ENCODE measurements at places on chromosomes 1 and 21. TPM values are rescaled to one million over a fixed set of nuclear protein-coding genes. Genes with fewer than 3 reads are reported as not detected.

CD5L gene
- total RNA-seq: not detected

C1QA gene
- not detected for total RNA-seq

- peak; percentile 67 for DNase-seq
Observed at GRCh38 chr1:165666152-165666825, 32.1 kb downstream of the ALDH9A1 start.

- peak; percentile 21 for DNase-seq
Observed at GRCh38 chr21:35222021-35222420, 172.9 kb upstream of the RUNX1 start.

DNA sequence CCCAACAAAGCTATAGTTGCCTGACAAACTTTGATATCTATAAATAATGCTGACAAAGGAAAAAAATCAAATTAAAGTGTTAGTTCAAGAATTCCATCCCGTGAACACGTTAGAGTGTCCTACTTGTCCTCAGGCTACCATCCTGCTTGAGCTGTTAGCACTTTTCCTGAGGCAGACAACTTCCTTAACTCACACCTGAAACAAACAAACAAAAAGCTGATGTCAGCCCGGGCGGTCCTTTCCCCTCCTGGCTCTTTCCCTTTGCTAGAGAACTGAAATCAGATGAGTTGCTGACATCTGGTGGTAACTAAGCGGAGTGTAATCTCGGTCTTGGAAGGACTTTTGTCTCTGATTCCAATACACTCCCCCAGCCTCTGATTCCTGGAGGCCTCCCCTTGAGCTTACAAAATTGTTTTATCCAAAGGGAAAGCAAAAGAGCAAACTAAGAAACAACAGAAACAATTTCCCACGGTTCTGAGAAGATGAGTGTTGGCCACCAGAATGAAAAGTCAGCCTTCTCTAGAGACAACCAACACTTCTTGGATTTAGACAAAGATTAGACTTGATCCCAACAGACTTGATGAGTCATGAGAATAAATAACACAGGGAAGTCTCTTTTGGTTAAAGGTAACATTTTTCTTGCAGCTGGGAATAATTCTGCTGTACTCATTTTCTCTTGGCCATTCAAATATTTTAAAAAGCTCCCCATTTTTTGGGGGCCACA is 135.4 kb downstream of the PROX1 start:
- DNase-seq: peak; percentile 69

- DNase-seq: no peak
Observed at GRCh38 chr1:230117694-230118093, 50.7 kb downstream of the GALNT2 start.

All from renal cortical epithelial cell (primary cell).